CD8-positive, alpha-beta memory T cell (primary cell): ENCODE measurements at places on chromosomes 4 and X. TPM values are rescaled to one million over a fixed set of nuclear protein-coding genes. Genes with fewer than 3 reads are reported as not detected.

DNA sequence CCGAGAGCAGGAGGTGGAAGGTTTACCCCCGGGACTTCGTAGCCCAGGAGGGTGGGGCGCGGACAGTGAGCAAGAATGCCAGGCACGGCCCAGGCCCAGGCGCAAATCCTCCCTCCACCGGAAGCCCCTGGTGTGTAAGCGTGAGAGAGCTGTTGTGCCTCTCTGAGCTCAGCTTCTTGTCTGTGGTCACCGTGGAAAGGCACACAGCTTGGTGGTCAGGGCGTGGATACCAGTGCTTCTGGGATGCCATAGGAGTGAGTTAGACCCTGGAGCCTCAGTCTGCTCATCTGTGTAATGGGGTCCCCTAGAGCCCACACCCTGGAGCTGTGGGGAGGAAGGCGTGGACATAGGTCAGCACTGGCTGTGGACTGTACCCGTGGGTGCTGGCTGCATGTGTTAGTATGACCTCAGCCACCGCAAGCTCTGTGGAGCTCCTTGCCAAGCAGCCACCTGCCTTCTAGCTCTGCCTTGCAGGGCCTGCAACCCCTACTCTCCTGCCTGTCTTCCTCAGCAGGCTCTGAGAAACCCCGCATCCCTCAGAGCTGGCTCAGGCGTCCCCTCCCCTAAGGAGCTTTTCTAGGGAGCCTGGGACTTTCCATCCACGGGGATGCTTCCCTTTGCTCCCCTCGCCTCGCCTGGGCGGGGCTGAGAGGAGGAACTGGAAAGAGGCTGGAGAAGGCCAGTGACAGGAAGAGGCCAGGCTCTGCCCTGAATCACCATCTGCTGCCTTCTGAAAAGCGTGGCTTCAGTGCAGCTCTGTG, 28.0 kb upstream of the AFAP1 start:
- no peak overlapping the region for H3K4me3 ChIP-seq
- H3K36me3 ChIP-seq, result no peaks in the 10 kb centered on the region
- H3K27me3 ChIP-seq, result no peaks in the 10 kb centered on the region
- H3K4me1 ChIP-seq, result peaks cover 69% of the 10 kb centered on the region
- no peak for DNase-seq
- H3K27ac ChIP-seq, result no peak overlapping the region

DNA sequence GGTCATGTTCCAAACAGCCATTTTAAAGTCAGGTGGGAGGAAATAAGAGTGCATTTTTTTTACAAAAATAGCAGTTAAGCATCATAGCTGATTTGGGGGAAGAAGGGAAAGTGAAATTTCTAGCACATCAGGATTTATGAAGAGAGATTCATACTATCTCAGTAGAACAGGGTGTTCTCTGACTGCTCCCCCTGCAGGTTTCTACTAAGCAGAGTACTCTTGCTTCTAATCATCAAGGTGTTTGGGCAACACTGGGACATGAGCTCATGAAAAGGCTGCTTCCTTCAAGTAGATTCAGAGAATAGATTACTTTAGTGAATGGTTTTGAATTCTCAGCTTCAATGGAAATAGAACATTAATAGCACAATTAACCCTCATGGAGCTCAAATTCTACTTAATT, 591.4 kb upstream of the PCDH10 start:
- H3K4me3 ChIP-seq, result no peak overlapping the region
- H3K27me3 ChIP-seq, result no peaks in the 10 kb centered on the region
- H3K36me3 ChIP-seq, result no peaks in the 10 kb centered on the region
- no peak overlapping the region for H3K27ac ChIP-seq
- no peak for DNase-seq

- no peaks in the 10 kb centered on the region for H3K27me3 ChIP-seq
- H3K27ac ChIP-seq, result no peak overlapping the region
- H3K4me1 ChIP-seq, result no peaks in the 10 kb centered on the region
- no peak overlapping the region for H3K4me3 ChIP-seq
Measured at GRCh38 chrX:45007598-45007997, 134.6 kb downstream of the KDM6A start.

DNA sequence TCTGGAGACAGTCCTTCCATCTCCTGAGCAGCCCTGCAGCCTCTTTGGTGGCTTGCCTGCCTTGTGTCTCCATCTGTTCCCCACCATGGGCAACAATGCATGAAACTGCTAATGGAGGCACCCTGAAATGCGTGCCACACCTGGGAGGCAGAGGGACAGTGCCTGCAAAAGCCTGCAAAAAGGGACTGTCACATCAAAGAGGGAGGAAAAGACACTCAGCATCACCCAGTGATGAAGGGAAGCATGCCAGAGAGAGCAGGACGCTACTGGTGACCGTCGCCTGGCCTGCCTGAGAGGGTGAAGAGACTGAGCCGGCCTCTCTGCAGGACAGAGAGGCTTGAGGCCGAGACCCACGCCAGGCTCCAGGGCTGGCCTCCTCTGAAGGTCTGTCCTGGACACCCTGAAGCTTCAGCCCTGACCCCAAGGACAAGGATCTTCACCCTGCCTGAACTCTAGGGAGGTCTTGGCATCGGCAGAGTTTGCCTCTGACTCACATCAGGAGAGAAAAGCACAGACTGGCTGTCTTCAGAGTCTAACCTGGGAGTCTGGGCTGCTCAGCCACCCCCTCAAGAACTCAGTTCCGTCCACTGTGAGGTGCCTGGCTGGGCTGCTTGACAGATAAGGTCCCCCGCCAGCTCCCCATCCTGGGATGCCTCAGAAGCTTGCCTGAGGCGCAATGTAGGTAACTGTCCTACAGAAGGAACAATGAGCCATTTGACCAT, 8.1 kb downstream of the ACSL1 start:
- H3K4me3 ChIP-seq, result no peak overlapping the region
- H3K36me3 ChIP-seq, result no peaks in the 10 kb centered on the region
- no peak for DNase-seq
- H3K27me3 ChIP-seq, result no peaks in the 10 kb centered on the region

DNA sequence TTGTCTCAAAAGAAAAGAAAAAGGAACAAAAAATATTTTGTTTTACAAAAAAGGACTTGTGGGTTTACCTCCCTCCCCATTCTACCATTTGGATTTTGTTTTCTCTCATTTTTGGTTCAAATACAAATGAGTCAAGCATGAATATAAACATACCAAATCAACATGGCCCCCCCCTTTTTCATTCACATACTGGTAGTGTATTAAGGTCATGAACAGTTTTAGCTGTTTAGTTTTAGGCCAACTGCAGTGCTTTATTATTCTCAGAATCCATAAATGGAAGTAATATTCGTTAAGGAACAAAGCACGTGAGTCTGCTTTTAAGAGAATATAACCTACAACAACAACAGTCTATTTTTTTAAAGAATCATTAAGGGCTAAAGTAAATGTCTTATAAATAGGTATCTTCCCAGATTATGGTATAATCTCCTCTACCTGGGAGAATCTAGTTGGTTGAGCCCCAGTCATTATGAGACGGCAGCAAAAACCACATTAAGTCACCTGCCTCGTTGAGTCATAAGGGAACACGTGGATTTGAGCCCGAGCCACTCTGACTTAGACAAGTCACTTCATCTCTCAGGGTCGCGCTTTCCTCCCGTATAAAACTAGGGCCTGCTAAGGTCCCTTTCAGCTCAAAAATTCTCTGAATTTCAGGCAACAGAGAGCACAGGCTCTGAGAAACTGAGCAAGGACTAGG, 26.7 kb downstream of the BCLAF3 start:
- H3K4me1 ChIP-seq, result no peaks in the 10 kb centered on the region
- no peak overlapping the region for H3K27ac ChIP-seq
- H3K36me3 ChIP-seq, result peaks cover 5% of the 10 kb centered on the region
- H3K27me3 ChIP-seq, result no peaks in the 10 kb centered on the region

- no peaks in the 10 kb centered on the region for H3K4me1 ChIP-seq
- no peak overlapping the region for H3K4me3 ChIP-seq
- H3K27ac ChIP-seq, result no peak overlapping the region
- no peak for DNase-seq
- no peaks in the 10 kb centered on the region for H3K27me3 ChIP-seq
Measured at GRCh38 chr4:96598465-96598864, 758.6 kb downstream of the PDHA2 start.

- no peak overlapping the region for H3K4me3 ChIP-seq
- H3K27me3 ChIP-seq, result no peaks in the 10 kb centered on the region
- H3K36me3 ChIP-seq, result no peaks in the 10 kb centered on the region
- H3K27ac ChIP-seq, result no peak overlapping the region
- DNase-seq, result no peak
Measured at GRCh38 chrX:7993873-7994272, 66.7 kb upstream of the PNPLA4 start.

FGFBP2 gene
- 3.5 TPM for total RNA-seq

TREX2 gene
- total RNA-seq, result 2.3 TPM
